Esophagus squamous epithelium (tissue), 5 donors: ENCODE measurements at places on chromosomes 11 and 22.

DNA sequence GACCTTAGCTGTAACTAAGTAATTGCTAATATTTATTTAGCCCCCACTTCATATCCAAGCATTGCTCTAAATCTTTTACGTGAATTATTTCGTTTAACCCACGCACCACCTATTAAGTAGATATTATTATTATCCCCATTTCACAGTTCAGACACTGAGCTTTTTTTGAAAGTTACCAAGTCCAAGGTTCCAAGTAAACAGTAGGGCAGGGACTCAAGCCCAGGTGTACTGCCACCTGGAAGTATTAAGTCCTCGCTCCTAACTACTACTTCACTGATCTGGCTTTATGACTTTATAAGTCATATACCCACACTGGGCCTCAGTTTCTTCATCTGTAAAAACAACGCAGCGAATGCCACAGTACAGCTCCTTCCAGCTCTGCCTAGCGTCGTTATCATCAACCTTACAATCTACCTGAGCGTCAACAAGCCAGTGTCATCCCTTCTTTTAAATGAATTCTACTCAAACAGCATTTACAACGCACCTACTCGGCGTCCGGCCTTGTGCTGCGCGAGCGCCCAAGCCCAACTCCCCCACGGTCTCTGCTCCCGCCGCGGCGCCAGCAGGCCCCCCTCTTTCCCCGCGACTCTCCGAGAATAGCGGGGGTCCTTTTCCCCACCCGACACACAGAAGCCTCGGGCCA lies 624 bp downstream of the TMEM41B start:
- no peak for DNase-seq

DNA sequence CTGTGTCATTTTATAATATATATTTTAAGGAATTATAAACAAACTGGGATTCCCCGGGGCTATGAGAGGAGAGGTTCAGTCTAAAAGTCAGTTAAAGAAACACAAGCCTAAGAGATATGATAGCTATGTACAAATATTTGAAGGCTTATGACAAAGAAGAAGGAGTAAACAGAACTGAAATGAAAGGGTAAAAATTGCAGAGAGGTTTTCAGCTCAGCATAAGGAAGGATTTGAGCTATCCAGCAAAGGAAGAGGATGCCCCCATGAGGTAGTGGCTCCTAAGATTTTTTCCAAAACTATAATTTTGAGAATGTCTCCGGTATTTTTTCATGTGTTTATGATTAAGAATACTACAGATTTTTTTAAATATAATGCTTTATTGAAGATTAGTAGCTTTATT lies 57.9 kb upstream of the ANGPTL5 start:
- DNase-seq = no peak

DNA sequence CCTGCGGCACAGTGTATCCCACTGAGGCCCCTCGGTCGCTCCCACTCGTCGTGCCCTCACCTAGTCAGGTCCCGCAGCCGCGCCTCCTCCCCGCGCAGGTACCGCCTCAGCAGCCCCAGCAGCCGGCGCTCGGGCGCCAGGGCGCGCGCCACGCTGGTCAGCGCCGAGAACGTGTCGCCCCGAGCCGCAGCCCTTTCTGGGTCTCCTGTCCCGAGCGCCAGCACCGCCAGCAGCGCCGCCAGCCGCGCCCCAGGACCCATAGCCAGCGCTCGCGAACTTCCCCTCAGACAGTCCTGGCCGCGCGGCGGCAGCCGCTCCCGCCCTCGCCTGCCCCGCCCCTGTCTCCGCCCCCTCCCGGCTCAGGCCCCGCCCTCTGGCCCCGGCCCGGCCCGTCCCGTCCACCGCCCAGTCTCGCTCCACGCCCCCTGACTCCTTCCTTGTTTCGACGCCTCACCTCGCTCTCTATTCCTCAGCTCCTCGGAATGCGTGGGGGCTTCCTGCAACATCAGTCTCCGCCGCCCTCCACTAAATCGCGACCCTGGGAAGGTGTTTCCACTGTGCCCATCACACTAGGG lies at the start of gene P4HA3:
Gene P4HA3, minus strand, starts transcription at position 289 of the 575 bp plus-strand sequence. Its CDS starts 29 bp downstream, at position 260.
- DNase-seq = no peak

GRCh38 chr11:78905756-78906155 lies 331.1 kb upstream of the NARS2 start:
- DNase-seq = no peak

DNA sequence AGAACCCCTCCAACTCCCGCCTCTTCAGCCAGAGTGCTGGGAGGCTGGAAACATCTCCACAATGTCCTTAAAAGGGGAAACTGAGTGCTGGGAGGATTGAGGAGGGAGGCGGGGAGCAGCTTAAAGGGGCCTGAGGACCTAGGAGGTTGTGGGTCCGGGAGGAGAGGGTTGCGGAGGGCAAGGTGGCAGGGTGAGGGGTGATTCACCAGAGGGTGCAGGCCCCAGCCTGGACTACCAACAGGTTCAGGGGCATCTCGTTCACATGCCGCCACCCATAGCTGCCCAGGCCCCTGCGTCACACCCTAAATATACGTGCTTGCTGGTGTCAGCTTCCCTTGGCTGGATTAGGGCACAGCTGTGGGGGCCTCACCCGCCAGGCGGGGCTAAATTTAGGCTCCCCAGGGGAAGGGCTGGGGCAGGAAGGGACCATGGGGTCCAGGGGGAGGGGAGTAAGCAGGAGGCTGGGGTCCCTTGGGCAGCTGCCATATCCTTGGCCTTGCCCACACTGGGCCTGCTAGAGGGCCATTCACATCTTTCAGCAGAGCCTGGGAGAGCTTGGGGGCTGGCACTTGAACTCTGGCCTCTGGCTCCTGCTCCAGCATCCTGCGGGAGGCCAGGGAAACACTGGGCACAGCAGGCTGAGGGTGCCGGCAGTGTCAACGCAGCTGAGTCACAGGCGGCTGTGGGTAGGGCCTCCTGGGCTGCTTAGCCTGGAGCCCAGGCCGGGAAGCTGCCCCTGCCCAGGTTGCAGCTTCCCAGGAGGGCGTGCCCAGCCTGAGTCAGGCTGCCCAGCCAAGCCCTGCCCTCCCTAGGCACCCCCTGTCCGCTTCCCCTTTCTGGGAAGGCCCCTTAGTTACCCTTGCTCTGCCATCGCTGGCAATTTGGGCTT lies 1.3 kb downstream of the EHBP1L1 start:
- no peak for DNase-seq

- DNase-seq = no peak
These were observed 14.9 kb upstream of the MUC2 start for GRCh38 chr11:1059759-1060158.

GRCh38 chr22:30033901-30034300 lies 46.4 kb upstream of the HORMAD2 start:
- no peak for DNase-seq

GRCh38 chr11:27031754-27032153 lies 8.9 kb upstream of the BBOX1 start:
- no peak for DNase-seq

DNA sequence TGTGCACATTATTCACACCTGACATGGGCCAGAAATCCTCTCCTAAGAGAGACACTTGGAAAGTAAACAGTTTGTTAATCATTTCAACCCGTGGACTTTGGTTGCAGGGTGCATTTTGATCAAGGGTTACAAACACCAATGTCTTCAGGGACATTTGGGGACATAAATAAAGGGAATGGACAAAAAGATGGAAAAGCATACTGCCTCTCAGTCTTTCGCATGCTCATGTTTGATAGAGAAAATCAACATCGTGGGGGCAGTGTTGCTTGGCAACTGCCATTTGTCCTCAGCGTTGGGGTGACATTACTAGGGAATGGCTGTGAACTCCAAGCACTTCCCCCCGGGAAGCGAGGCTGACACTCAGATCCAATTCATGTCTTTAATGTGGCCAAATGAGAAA lies 114.7 kb upstream of the OR4B1 start:
- no peak for DNase-seq

- DNase-seq = no peak
These were observed 550 bp downstream of the FBLN1 start for GRCh38 chr22:45503050-45503815.

GRCh38 chr11:313787-314553 lies at the start of gene IFITM1:
Gene IFITM1 (plus strand): TSS chr11:314040. CDS start chr11:314171, 131 bp downstream.
- no peak for DNase-seq

- no peak for DNase-seq
These were observed 110.2 kb upstream of the SESN3 start for GRCh38 chr11:95341221-95341620.

DNA sequence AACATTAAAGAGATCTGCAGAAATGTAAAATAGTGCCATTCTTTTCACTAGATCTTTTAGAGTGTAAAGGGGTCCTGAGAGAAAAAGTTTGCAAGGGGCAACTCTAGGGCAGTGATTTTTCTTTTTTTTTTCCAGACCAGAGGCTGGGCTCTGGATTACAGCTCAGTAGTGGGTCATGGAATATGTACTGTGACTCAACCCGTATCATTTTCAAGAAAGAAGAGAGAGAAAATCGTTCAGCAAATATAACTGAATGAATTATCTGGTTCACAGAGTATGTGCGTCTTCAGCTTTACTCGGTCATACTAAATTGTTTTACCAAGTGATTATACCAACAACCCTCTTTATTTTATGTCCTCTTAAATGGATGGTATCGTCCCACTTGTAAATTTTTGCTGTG lies 3.8 kb downstream of the CEP57 start:
- no peak for DNase-seq

DNA sequence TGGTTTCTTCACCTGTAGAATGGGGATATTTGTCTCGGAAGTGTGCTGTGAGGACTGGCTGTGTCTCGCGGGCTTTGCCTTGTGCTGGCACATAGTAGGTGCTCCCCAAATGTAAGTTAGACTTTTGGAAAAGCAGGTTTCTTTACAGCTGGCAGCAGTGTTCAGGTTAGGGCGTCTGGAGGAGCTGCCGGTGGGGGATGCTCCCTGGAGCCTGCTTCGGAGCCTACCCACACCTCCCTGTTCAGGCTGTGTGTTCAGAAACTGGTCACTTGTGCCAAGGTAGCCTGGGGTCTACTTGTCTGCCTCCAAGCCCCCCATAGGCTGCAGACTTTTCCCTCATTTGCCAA lies 60.0 kb downstream of the OTOG start:
- DNase-seq = no peak

DNA sequence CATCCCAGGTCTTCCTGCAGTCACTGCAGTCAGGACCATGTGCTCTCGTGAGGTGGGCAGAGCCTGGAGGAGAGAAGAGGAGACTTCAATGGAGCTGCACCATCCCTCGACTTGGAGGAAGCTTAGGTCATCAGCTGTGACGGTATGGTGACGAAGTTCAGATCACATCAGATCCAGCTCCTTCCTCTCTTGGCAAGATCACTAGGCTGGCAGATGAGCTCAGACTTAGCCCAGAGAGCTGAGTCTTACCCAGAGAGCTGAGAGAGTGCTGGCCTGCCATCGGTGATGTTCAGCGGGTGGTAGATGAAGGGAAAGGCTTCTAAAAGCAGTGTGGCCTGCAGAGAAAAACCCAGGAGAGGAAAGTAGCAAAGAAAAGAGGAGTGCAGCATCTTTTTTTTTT lies 1.8 kb upstream of the SLC15A3 start:
- DNase-seq = no peak

GRCh38 chr11:35558513-35558912 lies 33.1 kb upstream of the PAMR1 start:
- no peak for DNase-seq

GRCh38 chr11:118533769-118534729 lies 3.1 kb downstream of the TMEM25 start:
- DNase-seq = no peak

DNA sequence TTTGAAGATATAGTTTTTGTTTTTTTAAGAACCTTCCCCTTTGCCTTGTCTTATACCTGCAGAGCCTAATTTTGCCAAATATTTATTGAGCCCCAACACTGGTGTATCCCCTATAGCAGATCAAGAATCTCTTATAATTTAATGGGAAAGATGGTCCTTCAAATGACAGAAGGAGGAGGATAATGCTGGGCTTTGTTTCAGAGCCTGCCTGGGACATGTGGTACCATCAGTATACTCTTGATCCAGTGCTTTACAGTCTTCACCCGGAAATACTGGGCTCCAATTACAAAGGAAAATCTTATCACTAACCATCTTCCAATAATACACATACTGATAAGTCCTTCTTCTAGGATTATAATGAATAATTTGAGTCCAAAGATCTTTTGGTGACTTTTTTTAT lies 84.7 kb downstream of the GAB2 start:
- DNase-seq = no peak

GRCh38 chr22:17707526-17707925 lies 66.7 kb downstream of the BID start:
- DNase-seq = no peak

GRCh38 chr22:16922706-16923105 lies 85.3 kb downstream of the GAB4 start:
- DNase-seq = no peak

- DNase-seq = no peak
These were observed 8.6 kb upstream of the TRIM29 start for GRCh38 chr11:120146413-120147093.

DNA sequence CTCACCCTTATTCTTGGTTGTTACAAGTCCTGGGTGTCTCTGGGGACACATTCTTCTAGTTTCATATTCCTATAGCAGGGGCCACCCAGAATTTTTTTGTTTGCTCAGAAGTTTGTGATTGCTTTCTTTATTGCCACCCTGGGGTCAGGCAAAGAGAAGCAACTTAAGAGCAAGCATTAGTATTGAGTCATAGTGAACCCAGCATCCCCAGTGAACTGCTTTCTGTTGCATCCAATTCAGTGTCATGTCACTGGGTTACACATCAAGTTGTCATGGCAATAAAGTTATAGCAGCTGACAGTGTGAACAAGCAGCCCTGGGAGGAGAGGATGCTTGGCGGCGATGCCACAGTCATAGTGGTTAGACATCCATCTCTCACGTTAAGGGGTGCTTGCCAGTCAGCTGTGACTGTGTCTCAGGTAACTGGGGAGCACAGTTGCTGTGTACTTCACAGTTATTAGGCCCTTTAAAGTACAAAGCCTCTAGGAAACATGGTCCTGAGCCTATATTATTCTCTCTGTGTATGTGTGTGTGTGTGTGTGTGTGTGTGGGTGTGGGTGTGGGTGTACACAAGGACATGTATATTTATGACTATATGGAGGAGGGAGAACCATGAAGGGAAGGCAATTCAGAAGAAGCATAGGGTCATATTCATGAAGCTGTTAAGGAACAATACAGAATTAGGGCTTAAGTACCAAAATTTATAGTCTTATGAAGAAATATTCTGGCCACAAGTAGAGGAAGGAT lies 52.5 kb downstream of the TRIM44 start:
- DNase-seq = no peak

DNA sequence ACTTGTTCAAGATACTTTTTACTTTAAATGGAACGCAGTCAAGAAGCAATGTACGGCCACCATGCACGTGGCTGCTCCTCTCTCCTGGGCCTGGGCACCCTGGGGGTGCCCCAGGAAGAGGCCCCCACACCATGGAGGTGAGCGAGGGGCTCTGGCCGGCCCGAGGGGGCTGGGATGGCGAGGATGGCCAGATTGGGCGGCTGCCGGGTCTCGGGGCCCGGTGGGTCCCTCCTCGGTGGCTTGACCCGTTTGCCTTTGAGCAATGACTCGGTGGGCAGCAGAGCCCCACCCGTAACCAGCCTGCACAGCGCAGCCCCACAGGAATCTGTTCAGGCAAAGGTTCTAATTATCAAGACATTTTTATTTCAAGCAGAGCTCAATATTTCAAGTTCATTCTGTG lies 167.4 kb downstream of the BRD1 start:
- no peak for DNase-seq
